ENCODE measurements at places on chromosomes 7 and 10.

DNA sequence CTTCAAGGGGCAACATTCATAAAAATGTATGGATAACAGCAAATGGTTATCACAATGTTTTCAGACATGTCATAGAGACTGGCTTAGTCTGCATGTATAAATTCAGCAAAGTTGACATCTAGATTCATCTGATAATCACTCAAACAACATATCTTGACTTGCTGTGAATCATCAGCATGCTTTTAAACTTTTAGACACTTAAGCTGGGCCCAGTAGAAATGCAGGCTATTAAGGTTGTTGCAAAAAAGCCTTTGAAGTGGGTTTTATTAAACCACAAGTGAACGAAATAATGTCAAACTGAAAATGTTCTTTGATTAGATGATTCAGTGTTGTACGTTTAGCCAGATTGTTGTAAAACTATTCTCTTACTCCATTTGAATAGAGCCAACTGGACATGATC lies 759.6 kb downstream of the NXPH1 start:
- DNase-seq, result no peak

GRCh38 chr10:11292576-11293302 lies 275.1 kb downstream of the CELF2 start:
- no peak for DNase-seq

- DNase-seq, result no peak
Observed at GRCh38 chr10:61765176-61766087, 102.7 kb downstream of the CABCOCO1 start.

DNA sequence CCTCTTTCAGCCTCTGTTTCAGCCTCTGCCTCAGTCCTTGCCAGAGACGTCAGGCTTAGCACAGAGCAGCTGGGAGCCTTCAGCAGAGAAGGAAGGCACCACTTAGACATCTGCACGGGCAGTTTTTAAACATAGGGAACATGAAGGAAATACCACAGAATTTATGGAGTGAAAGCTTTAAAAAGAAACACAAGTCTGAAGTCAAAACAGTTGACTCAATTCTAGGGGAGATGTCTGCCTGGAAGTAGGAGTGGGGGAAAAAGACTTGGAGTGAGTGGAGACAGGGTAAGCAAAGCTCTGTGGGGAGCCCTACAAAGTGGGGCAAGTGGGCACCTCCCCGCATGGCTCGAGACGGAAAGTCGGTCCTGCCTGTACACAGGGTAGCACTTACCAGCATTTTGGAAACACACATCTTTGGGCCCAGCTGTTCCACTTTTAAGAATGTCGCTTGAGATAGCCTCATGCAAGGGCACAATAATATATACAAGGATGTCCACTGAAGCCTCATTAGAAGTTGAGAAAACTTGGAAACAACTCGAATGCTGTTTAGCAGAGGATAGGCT lies 5.0 kb upstream of the TBXAS1 start:
- no peak for DNase-seq

DNA sequence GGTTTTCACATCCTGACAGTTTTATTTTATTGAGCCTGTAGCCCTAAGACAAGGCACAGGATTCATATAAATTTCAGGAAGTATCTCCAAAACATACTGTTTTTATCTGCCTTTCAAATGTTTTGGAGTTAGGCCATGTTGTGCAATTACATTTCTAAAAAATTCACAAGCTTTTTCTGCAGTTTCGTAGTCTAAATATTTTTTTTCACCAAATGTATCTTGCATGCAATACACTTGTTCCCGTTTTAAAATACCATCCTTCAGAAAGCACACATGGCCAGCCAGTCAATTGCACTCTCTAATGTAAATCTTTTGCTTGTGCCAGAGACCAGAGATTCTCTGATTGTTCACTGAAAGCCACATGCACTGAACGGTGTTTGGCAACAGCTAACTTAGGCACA lies 161.5 kb upstream of the PRKCQ start:
- no peak for DNase-seq

- no peak for DNase-seq
Observed at GRCh38 chr10:77463499-77463898, 174.1 kb downstream of the KCNMA1 start.

- DNase-seq, result no peak
Observed at GRCh38 chr7:157574120-157574825, 237.5 kb downstream of the DNAJB6 start.

- DNase-seq, result peak; percentile 37
Observed at GRCh38 chr7:92584953-92585352, 5.2 kb downstream of the FAM133B start.

GRCh38 chr7:105718511-105718925 lies 137.2 kb upstream of the EFCAB10 start:
- DNase-seq, result peak; percentile 4

GRCh38 chr10:4543938-4544533 lies 282.0 kb upstream of the AKR1E2 start:
- DNase-seq, result no peak

DNA sequence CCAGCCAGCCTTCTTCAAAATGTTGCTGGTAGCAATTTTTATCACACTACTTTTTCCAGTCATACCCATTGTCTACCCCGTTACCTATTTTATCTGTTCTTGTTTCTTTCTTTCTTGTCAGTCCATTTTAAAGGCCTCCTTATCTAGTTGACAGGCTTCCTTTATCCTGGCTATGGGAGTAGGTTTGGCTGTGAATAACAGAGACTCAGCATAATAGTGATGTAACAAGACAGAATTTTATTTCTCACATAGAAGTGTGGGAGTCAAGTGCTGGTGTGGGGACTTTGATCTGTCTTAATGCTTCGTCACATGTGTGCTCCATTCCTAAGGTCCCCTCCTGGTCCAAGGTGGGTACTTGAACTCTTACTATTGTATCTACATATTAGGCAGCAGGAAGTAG lies 283.6 kb downstream of the EXOC4 start:
- no peak for DNase-seq

DNA sequence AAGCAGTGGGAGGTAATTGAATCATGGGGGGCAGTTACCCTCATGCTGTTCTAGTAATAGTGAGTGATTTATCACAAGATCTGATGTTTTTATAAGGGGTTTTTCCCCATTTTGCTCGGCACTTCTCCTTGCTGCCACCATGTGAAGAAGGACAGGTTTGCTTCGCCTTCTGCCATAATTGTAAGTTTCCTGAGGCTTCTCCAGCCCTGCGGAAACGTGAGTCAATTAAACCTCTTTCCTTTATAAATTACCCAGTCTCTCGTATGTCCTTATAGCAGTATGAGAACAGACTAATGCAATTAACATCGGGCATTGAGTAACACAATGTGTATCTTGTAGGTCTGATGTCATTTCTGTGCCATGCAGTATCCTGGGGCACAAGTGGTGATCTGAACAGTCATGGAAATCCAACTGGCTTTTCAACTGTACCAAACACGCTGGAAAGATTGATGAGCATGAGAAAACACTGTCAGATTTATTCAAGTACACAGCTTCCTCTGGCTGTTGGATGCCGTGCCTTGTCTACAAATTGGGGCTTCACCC lies 208.6 kb upstream of the KIAA1217 start:
- DNase-seq, result no peak

GRCh38 chr10:33227489-33227888 lies 107.0 kb downstream of the NRP1 start:
- DNase-seq, result no peak

- DNase-seq, result no peak
Observed at GRCh38 chr7:75937958-75938786, 23.2 kb downstream of the POR start.

- no peak for DNase-seq
Observed at GRCh38 chr10:44930904-44931620, 19.9 kb downstream of the TMEM72 start.

GRCh38 chr10:26437637-26438461 lies at the start of gene APBB1IP:
Gene APBB1IP (plus strand): TSS chr10:26438341. CDS start chr10:26492327, 53,986 bp downstream.
- peak; percentile 55 for DNase-seq

- no peak for DNase-seq
Observed at GRCh38 chr10:10020945-10021344, 996.7 kb upstream of the CELF2 start.

DNA sequence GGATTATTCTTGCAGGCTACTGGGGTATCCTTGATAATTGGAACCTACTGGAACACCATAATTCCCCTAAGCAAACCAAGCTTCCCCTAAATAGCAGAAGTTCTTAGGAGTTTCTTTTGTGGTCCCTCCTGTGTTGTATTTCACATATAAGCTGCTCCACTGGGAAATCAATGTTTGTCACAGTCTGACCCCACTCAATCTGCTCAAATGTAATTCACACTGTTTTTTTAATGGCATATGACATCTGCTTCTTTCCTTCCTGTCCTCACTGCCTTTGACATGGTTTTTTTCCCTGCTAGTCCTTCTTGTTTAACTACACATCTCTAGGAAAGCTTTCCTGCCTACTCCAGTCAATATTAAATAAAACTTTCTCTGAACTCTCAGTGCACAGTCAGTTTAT lies 1.8 kb upstream of the PTPRZ1 start:
- no peak for DNase-seq

DNA sequence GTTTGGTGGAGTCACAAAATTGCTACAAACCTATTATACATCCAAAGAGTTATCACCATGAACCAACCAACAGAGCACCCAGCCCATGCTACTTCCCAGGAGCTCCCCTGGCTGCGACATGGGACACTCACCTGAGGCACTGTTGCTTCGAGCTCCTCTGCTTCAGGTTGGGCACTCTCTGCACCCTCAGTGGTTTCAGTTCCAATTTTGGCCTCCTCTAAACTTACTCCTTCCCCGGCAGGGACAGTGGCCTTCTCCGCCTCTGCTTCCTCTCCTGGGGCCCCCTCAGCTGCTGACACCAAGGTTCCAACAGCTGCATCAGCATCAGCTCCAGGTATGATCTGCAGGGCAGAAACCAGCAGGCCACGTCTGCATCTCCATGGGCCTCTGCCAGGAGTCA lies 120.4 kb upstream of the TARP start:
- DNase-seq, result no peak

GRCh38 chr7:41188163-41189130 lies 514.4 kb downstream of the INHBA start:
- no peak for DNase-seq

GRCh38 chr7:141306081-141306480 lies 232.2 kb downstream of the TMEM178B start:
- no peak for DNase-seq

GRCh38 chr10:13784067-13784466 lies 197.3 kb downstream of the PRPF18 start:
- peak; percentile 67 for DNase-seq

Data from CD4-positive, alpha-beta T cell treated with Interleukin-1 beta for 1 hour (primary cell).